AG08396 (cell line): ENCODE measurements at places on chromosomes 11 and 22.

DNA sequence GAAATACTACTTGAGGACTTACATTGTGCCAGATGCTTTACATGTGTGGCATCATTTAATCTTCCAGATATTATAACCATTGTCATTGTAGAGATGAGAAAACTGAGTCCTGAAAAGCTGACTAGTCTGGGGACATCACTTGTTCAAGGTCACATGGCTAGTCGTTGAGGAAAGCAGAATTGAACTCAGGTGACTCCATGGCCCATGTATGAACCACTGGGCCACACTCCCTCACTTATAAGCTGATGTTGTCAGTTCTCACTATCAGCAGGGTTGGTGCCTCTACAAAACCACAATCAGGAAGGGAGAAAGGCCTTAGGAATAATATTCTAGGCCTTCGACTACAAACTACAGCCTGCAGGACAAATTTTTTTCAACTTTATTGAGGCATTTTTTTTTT lies 26.1 kb upstream of the ADA2 start:
- no peak for DNase-seq

- DNase-seq: no peak
Measured at GRCh38 chr11:122293296-122294023, 177.4 kb upstream of the BLID start.

GRCh38 chr11:65502555-65503367 lies 3.9 kb downstream of the MALAT1 start:
- no peak for DNase-seq

GRCh38 chr22:49721211-49721763 lies 106.4 kb downstream of the BRD1 start:
- DNase-seq: no peak

DNA sequence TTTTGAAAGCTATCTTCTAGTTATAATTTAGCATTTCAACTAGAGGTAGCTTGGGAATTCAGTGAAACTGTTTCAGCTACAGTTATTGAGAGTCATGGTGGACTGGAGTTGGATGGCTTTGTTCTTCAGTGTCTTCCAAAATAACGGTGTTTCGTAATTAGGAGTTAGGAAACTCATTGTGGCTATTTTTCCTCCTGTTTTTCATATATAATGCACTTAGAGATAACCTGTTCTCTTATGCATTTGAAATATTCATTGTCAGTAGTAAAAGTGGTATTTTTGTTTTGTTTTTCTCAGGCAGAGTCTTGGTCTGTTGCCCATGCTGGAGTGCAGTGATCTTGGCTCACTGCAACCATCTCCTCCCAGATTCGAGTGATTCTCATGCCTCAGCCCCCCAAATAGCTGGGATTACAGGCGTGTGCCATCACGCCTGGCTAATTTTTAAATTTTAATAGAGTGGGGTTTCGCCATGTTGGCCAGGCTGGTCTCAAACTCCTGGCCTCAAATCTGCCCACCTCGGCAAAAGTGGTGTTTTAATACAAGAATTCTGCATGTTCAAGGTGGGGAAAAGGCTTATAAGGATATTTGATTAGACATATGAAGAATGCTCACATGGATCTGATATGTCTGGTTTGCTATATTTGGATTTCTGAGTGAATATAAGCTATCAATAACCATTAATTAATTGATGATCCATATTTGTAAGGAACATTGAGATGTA lies 12.7 kb downstream of the PDHX start:
- no peak for DNase-seq

DNA sequence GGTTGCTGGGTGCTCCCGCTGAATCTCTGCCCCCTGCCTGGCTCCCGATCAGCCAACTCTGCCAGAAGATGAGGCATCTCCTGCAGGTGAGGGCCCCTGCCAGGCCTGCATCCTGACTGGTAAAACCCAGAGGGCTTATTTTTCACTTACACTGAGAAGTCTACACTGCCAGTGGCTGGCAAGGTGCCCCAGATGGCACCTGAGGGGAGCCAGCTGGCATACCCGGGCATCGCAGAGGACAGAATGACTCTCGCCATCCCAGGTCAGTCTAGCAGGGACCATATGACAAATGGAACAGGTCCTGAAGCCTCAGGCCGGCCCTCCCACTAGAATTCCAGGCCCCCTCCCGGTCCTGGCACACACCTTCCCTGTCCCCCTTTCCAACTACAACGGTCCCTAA lies 30.9 kb downstream of the MACROD1 start:
- DNase-seq: no peak

DNA sequence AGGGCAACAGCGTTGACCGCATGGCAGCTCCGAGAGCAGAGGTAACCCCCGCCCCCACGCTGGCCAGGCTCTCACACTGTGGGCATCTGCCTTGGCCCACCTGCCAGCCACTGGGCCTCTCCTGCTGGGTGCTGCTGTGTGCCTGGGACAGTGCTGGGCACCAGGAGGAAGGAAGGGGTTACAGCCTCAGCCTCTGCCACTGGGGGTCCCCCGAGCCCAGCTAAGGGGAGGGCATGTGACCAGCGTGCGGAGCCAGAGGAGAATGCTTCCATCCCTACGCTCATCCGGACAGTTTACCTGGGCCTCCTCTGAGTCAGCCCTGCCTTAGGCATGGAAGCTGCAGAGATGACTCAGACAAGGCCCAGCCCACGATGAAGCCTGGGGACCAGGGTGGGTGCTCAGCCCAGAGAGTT lies 10.9 kb downstream of the NCF4 start:
- DNase-seq: no peak

GRCh38 chr22:38734421-38735100 lies 21.2 kb downstream of the SUN2 start:
- no peak for DNase-seq

DNA sequence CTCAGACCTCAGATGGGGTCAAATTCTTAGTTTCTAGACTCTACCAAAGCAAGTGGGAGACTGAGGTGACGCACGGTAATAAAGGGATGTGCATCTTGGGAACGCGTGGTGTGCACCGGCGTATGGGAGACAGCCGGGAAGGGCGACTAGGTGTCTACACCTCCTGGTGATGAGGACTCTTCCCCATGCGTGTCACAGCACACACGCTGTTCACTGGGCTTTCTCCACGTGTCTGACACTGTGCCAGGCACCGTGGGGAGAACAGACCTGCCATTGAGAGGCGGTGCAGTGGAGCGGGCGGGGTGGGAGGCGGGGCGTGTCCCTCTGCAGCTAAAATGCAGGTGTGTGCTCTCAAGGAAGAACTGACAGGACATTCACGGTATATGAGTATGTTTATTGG lies 5.3 kb downstream of the FXYD6 start:
- DNase-seq: no peak

- DNase-seq: no peak
Measured at GRCh38 chr11:97888641-97889040, 1132.1 kb upstream of the CNTN5 start.

- no peak for DNase-seq
Measured at GRCh38 chr11:11895672-11896071, 53.9 kb downstream of the USP47 start.

GRCh38 chr22:39526736-39527171 lies 5.8 kb downstream of the RPS19BP1 start:
- no peak for DNase-seq

GRCh38 chr11:112650527-112650926 lies 310.7 kb upstream of the NCAM1 start:
- no peak for DNase-seq

DNA sequence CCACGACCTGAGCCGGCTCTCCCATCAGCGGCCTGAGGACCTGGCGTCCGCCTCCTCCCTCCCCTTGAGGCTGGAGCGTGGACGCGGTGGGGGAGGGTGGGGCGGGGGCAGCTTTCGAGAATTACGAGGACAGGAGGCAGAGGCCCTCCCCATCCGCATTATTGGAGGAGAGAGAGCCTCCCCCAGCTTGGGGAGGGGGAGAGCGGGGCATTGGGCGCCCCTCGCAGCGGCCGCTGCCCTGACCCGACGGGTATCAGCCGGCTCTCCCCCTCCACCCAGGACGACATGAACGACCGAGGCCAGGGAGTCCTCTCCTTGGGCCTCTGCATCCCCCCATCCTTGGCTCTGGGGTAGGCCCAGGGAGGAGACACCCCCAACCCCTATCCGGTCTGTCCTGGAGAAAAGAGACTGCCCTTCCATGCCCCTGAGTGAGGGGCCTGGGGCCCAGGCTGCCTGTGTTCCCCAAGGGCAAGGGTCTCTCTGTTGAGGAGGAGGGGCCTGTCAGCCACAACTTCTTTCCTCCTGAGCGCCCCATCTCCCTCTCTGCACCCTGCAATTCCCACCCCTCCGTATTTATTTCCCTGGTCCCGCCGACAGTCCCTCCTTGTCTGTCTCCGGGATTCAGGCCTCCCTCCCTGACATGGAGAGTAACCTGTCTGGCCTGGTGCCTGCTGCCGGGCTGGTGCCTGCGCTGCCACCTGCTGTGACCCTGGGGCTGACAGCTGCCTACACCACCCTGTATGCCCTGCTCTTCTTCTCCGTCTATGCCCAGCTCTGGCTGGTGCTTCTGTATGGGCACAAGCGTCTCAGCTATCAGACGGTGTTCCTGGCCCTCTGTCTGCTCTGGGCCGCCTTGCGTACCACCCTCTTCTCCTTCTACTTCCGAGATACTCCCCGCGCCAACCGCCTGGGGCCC lies 495 bp downstream of the GPR137 start:
- DNase-seq: no peak

- no peak for DNase-seq
Measured at GRCh38 chr22:43550024-43550620, 138.3 kb downstream of the MPPED1 start.

- DNase-seq: no peak
Measured at GRCh38 chr11:117354550-117354949, 26.9 kb downstream of the CEP164 start.
